ENCODE measurements at places on chromosomes 2 and 18. TPM values are rescaled to one million over a fixed set of nuclear protein-coding genes. Genes with fewer than 3 reads are reported as not detected.

- DNase-seq: no peak
These were observed 45.8 kb downstream of the LAMA3 start for GRCh38 chr18:23735021-23735464.

- no peak for DNase-seq
These were observed 115.5 kb upstream of the GLI2 start for GRCh38 chr2:120620025-120620793.

CABLES1 gene
- total RNA-seq: 22.5 TPM

GRCh38 chr2:149218497-149218896 lies 111.9 kb upstream of the LYPD6 start:
- DNase-seq: no peak

DNA sequence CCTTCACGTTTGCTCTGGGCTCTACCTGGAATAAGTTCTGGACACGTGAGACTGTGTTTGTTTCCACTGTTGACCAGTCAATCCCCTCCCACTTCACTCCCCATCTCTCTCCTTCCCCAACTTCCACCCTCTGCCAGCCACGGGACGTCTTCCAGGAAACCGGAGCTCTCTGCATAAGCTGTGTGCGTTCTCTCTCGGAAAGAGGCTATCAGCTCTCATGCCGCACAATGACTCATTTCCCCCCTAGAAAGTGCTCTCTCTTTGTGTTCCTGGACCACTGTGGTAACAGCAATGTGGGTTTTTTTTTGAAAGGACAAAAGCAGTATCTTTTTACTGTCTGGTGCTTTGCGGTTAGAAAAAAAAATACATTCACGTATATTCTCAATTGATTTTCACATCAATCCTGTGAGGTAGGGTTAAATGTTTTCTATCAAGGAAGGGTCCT lies 10.2 kb downstream of the PROKR1 start:
- DNase-seq: no peak

DNA sequence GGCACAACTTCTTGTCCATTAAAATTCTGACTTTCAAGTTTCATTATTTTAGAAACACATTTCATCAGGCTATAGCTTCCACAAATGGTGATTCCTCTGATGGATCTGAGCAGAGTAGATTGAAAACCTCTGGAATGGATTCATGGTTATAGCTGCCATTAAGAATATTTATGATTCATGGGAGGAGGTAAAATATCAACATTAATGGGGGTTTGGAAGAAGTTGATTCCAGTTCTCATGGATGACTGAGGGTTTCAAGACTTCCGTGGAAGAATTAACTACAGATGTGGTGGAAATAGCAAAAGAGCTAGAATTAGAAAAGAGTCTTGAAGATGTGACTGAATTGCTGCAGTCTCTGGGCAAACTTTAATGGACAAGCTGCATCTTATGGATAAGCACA lies 797.4 kb downstream of the SUCLG1 start:
- no peak for DNase-seq

GRCh38 chr2:173223871-173224270 lies 130.8 kb upstream of the CDCA7 start:
- no peak for DNase-seq

REG3G gene
- total RNA-seq: not detected

- DNase-seq: no peak
These were observed 37.3 kb downstream of the LONRF2 start for GRCh38 chr2:100285011-100285410.

CNDP1 gene
- total RNA-seq: not detected

DNA sequence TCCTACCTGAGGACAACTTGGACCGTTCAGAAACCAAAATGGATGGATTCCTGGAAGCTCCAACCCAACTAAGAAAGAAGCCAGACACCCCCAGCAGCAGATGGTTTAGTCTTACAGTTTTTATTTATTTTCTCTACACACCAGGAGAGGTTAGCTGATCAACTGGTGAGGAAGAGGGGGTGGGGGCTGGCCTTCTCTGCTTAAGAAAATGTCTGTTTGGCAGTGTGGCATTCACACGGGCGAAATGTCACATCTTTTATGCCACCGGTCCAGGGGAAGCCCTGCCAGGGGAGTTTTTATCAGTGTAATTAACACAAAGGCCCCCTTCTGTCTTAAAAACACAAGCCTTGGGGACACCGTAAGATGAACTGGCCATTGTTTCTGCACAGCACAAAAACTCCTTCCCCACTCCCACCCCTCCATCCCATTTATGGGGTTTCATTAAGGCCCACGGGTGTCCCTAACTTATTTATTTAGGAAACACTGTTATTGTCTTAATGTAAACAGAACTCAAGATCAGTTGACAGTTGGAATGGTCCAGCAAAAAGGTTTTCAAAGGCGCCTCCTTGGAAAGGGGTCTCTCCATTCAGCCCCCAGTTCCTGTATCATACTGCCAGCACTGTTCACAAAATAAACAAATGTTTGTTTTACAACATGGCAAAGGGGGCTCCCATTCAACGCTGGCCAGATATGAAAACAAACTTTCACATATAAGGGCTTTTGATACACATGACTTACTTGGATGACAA lies 217.0 kb downstream of the C1D start:
- no peak for DNase-seq

DNA sequence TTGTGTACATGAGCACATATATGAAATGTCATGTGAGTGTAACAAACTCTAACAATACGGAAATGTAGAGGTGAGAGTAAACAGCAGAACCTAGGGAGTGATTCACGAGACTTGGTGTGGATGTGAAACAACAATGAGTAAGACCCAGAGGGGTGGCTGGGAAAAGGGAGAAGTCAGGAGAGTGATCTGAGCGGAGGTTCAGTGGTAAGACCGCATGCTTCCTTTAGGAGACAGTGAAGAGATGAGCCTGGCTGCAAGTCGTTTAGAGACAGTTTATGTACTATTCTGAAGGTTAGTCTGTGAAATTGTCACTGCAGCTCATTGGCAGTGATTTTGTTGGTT lies 150.6 kb downstream of the PRPF40A start:
- DNase-seq: no peak

DNA sequence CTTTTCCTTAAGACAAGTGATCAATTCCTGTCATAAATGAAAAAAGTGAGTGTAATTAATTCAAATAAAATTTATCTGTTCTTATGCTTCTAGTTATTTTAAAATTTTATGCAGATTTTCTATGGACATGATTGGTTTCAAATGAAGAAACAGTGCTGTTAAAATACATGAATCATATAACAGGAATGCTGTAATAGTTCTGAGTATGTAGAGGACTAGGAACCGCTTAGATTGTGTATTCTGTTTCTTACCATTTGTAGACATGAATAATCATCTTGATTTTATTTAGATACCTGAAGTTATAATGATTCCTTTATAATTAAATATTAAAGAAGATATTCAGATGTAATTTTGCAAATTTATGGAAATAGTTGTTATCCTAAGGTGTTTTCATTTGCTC lies 3.5 kb downstream of the ACTR2 start:
- no peak for DNase-seq

MAP3K19 gene
- total RNA-seq: not detected

ZNF532 gene
- 71.6 TPM for total RNA-seq

DNA sequence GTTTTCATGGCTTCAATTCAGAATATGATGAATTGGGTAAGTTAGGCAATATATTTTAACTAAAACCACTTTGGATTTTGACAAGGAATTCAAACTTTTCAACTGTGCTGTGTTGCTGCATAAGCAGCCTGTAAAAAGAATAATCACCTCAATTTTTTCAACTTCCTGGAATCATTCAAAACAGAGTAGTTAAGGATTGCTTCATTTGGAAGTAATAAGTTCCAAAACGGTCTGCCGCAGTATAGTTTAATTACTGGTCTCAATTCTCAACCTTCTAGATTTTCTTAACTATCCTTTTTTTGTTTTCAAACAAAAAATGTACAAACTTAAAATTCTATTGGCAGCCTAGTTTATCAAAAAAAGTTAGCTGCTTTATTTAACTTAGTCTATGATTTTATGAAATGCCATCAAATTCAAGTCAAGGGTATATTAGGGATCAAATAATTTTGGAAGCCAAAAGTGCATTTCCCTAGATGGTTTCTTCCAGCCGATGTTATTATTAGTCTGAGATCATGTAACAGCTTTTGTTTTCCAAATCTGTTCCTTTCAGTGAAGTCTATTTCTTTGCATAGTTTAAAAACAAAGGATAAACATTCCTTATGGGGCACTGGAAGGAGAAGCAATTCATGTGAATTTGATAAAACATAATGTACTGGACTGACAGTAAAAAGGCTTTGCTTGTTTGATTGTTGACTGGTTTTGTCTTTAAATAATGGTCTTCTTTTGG lies 76.1 kb upstream of the ETAA1 start:
- no peak for DNase-seq

DNA sequence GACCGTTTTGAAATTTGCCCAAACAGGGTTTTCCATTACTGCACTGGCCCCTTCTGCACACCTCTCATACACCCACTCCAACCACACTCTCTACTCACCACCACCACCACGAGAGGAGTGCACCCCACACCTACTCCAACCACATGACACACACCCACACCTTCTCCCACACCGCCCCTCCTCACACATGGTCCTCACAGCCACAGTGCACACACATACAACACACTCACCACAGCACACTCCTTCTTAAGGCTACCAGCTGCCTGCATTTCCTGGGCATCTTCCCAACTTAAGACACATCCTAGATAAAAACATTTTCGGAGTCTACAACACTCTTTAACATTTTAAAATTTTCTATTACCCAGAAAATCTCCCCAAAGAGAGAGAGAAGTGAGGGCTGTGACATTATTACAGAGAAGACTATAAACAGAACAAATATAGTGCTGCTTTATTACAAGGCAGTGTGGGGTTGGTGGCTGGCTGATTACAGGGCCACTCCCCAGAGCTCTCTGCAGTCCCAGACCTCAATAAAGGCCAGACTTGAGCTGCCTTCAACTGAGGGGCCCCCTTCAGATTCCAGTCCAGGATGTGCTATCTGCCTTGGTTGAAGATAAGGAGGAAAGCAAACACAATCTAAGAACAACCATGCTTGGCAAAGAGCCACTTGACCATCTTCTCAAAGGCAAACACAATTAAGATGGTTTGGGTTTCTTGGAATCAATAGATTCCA lies 36.1 kb downstream of the NHEJ1 start:
- DNase-seq: no peak
